ENCODE measurements at places on chromosomes 16 and 17. TPM values are rescaled to one million over a fixed set of nuclear protein-coding genes. Genes with fewer than 3 reads are reported as not detected.

The ESRP2 gene
- 0.63 TPM for total RNA-seq

The SMPD3 gene
- total RNA-seq, result not detected

The NACA2 gene
- not detected for total RNA-seq

The ZC3H18 gene
- total RNA-seq, result 99.0 TPM

The MYH1 gene
- not detected for total RNA-seq

The MRM3 gene
- 23.6 TPM for total RNA-seq

- no peak for DNase-seq
These were observed 124.7 kb upstream of the GNAO1 start for GRCh38 chr16:56066617-56067016.

DNA sequence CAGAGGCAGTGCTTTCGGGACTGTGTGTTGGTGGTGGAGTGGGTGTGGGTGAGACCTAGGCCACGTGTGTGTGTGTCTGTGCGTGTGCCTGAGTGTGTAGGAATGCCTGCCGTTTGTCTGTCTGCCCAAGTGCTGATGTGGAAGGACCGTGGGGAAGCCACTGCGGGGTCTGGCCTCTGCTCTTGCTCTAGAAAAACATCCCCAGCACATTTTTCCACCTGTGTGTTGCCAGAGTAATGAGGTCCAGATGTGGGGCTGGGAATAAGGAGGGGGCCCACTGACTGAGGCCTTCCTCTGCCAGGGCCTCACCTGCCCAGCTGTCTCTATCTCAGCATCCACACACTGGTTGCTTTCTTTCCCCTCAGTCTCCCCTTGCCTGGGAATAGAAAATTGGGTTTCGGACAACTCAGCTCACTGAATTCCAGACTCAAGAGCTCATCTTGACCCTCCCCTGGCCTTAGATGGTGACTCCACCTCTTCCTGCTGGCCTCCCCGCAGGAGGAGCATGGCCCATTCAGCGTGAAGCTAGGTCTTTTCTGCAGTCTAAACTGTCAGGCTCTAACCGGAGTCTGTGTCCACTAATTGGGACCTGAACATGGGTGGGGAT, 7.6 kb downstream of the SGCA start:
- DNase-seq, result no peak

- no peak for DNase-seq
These were observed 9.8 kb downstream of the CLN3 start for GRCh38 chr16:28482026-28482425.

GRCh38 chr17:4548061-4548461, 7.1 kb downstream of the MYBBP1A start:
- no peak for DNase-seq

DNA sequence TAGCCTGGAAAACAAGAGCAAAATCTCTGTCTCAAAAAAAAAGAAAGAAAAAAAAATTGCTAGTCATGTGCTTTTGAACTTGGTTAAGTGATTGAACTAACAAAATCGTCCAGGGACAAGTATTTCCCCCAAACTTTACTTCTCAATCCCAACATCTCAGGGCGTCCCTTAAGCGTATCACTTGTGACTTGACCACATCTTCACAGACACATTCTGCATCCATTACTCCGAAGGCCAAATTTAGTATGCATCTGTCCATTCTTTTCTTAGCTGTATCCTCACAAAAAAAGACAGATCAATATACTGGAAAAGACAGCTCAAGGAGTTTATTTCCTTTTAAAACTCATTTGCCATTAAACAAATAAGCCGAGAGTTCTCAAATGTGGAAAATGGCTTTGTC, 5.9 kb upstream of the JPT1 start:
- no peak for DNase-seq

GRCh38 chr17:67995570-67996263, 552 bp downstream of the C17orf58 start:
- DNase-seq, result peak; percentile 44
